ENCODE measurements at places on chromosomes 1 and 21.
A peak's percentile ranks its signal among the peaks of the same experiment; 100 is the strongest.

GRCh38 chr1:67463298-67463955 lies 33.2 kb upstream of the SERBP1 start:
- DNase-seq = peak; percentile 0

DNA sequence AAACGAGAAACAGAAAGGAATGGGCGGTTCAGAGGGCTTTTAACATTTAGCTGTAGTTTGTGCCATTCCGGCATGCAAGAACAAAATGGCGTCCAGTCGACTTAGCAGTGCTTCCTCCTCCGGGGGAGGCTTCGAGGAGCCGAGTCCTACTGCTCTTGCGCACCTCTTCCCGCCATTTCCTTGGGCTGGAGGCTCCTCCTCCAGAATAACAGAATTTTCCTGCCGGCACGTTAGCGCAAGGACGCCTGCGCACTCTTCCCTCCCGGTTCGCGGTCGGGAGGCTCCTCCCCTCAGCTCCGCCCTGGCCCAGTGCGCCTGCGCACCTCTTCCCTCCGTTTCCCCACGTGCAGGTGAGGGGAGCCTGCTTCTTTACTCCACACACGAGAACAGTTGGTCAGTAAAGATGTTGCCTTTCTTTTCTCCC lies 1.0 kb downstream of the DMRTB1 start:
- DNase-seq = no peak

GRCh38 chr1:184906761-184907160 lies 67.5 kb downstream of the NIBAN1 start:
- DNase-seq = no peak

DNA sequence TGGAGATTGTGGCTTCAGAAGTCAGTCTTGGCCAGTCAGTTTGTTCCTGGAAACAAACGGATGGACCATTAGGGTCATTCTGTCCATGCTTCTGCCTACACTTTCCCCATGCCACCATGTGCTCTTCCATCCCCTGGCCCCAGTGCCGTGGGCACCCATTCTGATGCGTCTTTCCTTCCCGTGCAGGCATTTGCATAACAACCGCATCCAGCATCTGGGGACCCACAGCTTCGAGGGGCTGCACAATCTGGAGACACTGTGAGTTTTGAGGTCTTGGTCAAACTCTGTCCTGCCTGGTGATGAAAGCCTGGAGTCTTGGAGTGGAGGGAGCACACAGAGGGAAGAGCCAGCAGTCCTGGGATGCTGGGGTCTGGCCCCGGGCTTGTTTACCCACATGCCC lies 61.1 kb downstream of the UBE2T start:
- no peak for DNase-seq

DNA sequence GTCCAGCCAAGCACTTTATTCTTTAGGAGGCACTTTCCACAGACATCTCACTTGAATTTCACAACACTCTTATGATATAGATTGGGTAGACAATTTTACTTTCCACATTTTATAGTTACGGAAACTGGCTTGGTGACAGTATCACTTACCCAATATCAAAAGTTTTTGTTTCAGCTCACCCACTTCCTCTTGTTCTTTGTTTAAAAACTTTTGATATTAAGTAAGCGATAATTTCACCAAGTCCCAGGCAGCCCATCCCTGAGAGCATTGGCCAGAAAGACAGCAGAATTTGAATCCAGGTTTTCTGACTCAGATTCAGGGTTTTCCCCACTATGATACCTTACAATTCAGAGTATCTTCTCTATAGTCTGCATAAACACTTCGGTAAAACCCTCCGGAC lies 60.0 kb downstream of the LRIG2 start:
- DNase-seq = no peak

All from NCI-H1694 treated with DMSO at 0.1 percent for 48 hours (cell line).